ENCODE measurements at places on chromosomes 4 and X.

DNA sequence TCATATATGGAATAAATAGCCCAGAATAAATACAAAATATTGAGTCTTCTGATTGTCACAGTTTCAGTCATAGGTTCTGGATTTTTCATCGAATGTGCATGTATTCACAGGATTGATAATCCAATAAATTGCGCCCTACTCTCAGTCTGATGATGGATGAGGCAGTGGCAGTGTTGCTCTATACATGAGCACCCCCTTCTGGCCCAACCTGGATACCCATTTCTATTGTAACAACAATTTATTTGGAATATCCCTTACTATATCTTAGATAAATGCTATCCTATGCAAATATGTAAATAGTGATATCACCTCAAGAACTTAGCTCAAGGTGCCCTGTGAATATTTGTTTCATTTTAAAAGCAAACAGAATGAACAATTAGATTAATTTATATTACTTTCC is 733.7 kb upstream of the PABPC4L start:
- peak; percentile 62 for DNase-seq

- no peak for DNase-seq
Observed at GRCh38 chrX:1009771-1010170, 202.7 kb downstream of the CRLF2 start.

- peak; percentile 31 for DNase-seq
Observed at GRCh38 chrX:149825424-149825823, 43.7 kb downstream of the MAGEA9 start.

DNA sequence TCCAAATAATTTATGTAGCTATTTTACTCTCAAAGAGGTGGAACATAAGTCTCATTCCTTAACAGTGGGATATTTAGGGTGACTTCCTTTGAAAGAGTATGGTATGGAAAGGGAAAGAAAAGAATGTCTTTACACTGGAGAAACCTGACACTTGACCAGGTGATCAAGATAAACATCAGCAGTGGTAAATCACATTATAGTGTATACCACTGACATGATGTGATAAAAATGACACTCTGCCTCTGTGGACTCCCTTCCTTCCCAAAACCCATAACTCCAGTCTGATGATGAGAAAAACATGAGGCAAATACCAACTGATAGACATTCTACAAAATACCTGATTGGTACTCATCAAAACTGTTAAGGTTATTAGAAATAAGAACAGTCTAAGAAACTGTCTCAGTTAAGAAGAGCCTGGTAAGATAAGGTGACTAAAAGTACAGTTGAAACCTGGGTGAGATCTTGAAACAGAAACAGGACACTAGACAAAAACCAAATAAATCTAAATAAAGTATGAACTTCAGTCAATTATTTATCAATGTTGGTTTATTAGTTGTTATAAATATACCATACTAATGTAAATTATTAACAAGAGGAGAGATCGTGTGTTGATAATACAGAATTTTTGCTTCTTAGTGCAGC is 144.2 kb upstream of the PCDH18 start:
- no peak for DNase-seq

- peak; percentile 62 for DNase-seq
Observed at GRCh38 chr4:174152717-174153466, 130.6 kb downstream of the FBXO8 start.

DNA sequence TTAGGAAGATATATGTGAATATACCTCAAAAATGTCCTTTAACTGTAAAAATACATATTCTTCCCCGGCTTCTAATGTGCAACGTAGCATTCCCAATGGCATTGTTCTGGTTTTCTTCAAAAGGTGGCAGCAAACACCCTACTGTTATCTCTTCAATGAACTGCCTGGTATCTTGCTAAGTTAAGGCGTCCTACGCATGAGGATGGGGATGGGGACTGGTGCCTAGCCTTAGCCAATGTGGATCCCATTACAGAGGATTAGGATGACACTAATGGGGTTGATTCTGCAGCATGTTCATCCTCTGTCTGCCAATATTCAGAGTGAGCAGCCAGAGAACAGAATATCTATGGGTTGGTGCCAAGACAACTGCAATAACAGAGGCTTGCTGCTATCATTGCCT is 334.9 kb upstream of the ADGRL3 start:
- peak; percentile 66 for DNase-seq

Data from OCI-M1 (cell line).